T-helper 9 cell (primary cell): ENCODE measurements at places on chromosomes 11 and 22.

DNA sequence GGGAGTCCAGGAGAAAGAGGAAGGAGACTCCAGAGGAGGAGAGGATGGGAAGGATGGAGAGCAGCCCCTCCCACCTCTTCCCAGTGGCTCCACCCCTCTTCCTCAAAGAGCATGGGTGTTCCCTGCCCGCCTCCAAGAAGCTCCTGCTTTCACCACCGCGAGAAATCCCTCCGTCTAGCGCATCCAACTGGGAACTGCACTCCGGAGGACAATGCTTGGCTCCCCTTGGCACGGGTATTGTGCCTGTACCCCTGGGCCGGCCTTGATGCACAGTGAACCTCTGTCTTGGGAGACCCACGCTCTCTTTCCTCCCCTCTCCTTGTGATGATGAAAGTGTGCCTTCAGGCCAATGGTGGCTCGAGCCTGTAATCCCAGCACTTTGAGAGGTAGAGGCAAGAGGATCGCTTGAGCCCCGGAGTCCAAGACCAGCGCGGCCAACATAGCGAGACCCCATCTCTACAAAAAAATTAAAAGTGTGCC is 14.9 kb upstream of the ADA2 start:
- no peak for DNase-seq

GRCh38 chr11:2752204-2752770 is 52.5 kb upstream of the KCNQ1OT1 start:
- no peak for DNase-seq

DNA sequence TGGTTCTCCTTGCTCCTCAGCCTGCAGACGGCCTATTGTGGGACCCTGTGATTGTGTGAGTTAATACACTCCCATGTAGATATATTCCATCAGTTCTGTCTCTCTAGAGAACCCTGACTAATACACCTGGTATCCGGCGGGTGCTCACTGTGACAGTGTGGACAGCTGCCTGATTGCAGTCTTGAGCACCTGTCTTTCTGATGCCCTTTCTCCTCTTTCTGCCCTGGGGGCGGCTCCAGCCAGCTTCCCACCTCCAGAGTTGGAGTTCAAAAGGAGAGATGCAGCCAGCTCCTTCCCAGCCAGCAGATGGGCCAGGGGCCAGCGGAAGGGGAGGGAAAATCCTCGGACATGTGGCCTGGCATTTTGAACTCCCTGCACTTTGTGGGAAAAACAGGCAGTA is 15.0 kb downstream of the SMIM38 start:
- no peak for DNase-seq

DNA sequence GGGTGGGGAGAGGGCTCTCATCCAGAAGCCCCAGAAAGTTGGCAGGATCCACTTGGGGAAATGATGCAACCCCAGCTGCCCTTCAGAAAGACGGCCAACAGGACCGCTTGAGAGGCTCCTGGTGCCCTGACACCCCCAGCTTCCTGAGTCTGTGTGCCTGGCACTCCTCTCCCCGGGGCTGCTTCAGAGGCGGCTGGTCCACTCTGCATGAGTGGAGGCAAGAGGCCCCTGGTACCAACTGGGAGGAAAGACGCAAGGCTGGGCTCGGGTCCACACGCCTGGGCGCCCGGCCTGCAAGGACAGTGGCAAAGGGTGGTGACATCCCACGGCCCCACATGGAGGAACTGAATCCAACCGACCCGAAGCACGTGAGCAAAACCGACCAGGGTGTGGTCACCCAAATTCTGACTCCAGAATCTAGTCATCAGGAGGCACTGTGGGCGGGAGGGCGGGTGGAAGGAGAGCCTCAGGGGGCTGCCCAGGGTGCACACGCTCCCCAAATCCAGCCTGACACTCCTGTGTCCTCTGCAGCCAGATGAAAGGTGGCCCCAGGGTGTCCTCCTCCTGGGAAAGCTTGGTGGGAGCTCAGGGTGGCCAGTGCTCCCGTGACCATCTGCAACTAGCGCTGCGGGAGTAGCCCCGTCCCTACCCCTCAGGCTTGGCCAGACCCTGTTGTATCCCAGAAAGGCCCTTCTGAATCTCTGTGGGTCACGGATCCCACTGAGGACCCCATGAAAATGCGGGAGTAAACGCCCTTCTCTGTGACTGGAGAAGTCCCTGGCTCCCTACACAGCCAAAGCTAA is 3.7 kb downstream of the RNH1 start:
- DNase-seq, result no peak

DNA sequence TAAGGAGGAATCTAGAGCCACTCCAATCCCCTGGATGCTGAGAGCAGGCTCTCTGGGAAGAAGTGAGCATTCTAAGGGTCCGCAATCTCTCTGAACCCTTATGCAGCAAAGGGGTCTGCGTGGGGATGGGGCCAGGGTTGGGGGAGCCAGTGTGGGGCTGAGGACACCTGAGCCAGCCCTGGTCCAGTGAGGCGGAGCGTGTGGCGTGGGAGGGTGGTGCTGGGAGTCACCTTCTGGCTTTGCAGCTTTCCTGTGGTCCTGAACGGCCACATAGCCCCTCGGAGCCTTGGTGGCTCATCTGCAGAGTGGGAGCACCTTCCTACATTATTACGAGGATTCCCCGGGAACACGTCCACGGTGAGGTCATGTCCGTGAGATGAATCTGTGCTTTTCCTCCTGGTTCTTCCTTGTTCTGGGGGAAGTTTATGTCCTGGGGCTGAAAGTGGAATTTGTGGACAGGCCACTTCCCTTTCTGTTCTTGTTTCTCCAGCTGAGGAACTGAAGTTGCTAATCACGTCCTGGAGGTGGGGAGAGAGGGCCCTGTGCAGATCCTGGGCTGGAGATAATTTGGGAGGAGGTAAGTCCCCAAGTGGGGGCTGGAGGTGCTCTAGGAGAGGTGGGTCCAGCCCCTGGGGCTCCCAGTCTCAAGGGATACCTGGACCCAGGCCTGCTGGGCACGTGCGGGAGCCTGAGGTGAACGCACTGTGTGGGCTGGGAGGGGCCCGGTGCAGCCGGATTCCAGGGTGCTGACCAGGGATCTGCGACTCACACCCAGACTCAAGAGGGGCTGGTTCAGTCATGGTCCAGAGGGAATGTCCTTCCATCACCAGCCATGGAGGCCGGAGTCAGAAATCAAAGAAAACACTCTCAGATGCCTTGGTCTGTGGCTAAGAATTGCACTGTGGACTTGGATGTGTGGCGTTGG is 6.1 kb downstream of the MRGPRE start:
- no peak for DNase-seq

GRCh38 chr11:40302669-40303068 is 1156.8 kb downstream of the LRRC4C start:
- DNase-seq, result no peak

- no peak for DNase-seq
Measured at GRCh38 chr11:117239295-117239694, 6.8 kb downstream of the RNF214 start.

- DNase-seq, result no peak
Measured at GRCh38 chr11:82577246-82577645, 156.4 kb downstream of the FAM181B start.

GRCh38 chr11:121225382-121225781 is 67.2 kb upstream of the SC5D start:
- DNase-seq, result no peak

DNA sequence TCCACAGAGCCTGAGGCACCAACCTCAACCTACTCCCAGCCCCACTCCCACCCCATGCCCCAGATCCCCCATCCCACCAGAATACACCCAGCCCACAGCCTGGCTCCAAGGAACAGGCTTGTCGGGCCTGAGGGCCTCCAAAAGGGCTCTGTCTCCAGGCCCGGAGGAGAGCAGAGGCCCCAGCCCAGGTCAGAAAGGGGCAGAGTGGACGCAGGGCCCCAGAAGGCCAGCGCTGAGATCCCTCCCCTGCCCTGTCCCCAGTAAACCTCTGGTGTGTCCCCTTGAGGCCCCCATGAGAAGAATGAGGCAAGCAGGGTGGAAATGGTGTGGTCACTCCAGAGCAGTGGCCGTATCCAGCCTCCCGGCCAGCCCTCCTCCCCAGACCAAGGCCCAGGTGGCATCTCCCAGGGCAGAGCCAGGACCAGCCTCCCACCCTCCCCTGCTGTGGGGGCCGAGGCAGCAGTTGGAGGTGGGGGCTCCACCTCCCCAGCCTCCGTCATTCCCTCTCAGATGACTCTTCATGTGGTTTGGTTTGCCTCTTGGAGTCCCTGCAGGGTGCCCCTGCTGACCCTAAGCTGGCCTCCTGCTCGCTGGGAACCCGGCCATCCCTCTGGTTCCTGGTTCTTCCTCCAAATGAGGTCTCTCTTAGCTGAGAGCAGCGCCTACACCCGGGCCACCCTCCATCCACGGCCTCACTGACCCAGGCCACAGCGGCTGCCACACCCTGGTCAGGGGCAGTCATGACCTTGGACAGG is 195.0 kb downstream of the IGLL1 start:
- DNase-seq, result no peak

- no peak for DNase-seq
Measured at GRCh38 chr22:38420734-38421133, 34.3 kb downstream of the KCNJ4 start.

GRCh38 chr11:75616281-75616680 is 52.6 kb downstream of the MAP6 start:
- DNase-seq, result no peak

DNA sequence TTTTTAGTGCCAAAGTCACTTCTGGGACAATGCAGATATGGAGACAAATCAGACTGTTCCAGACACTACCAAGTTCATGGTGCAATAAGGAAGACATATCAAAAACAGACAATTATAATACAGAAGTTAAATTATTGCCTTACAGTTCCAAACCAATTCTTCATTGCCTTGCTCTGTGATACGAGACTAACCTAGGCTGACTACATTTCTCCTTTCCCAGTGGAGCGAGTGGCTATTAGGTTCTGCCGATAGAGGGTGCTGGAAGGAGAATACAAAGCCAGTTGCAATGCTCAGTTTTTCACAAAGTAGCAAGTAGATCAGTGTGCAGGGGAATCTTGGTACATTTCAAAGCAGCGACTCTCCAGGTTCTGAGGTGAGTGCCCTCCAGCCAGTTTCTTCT is 67.8 kb downstream of the FAM168A start:
- DNase-seq, result no peak

DNA sequence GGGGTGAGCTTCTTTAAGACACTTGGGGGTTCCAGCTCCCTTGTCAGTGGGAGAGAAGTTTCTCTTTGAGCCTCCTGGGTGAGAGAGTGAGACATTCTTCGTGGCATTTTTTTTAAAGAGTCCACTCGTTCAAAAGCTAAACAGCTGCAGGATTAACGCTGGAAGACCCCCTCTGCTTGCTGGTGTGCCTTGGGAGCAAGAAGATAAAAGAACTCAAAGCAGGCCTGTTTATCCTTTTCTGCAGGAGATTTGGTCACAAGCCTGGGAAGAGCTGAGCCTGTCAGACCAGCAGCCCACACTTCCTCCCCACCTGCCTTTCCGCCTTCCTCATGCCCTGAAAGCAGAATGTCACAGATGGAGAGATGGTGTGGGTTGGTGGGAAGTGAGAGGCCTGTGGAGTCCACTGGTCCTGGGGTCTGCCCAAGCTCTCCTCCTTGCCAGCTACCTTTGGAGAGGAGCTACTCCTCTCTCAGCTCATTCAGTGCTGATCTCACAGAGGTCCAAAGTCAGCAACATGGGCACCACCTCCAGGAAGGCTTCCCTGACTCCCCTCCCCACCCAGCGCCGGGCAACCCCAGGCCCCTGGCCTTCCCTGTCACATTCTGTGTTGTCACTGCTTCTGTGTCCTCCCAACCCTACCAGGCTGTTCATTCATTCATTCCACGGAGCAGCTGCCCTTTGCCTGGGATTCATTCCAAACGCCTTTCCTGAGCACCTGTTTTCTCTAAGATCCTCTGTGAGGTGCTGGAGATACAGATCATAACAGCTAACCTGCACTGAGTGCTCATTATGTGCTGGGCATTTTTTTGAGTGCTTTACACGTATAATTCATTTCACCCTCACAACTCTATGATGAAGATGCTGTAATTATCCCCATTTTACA is 6.7 kb downstream of the GDPD5 start:
- DNase-seq, result no peak

- DNase-seq, result no peak
Measured at GRCh38 chr11:130112071-130112830, 42.6 kb downstream of the APLP2 start.

DNA sequence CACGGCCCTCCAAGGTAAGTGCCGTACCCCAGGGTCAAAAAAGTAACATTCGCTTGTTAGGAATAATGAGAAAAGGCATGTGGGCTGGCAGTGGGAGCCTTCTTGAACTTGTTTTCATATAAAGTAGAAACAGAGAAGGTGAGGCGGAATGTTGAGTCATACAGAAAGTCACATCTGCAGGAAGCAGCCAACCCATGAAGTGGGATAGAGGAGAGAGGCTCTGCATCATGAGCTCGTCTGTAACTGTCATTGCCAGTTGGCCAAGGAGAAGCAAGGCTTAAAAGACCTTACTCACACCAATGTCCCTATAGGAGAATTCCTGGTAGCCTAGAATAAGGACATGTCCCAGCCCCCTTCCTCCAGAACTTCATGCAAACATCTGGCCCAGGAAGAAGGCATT is 253.3 kb downstream of the BUD13 start:
- DNase-seq, result no peak

DNA sequence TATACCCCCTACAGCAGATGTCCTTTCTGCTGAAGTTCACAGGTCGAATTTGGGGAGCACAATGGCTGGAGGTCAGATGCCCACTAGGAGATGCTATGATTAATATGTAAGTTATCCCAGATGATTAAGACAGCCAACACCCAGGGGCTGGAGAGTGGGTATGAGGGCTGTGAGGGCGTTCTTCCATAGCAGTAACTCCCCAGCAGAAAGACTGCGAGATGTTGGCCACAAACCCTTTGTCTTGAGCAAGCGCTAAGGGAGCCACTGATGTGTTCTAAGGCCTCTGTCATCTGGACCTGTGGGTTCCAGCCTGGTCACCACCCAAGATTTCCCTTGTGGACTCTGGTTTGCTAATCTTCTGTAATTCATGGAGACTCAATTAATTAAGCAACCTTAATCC is 77.6 kb downstream of the BMAL1 start:
- no peak for DNase-seq

- no peak for DNase-seq
Measured at GRCh38 chr11:104404231-104405175, 240.6 kb upstream of the PDGFD start.

- no peak for DNase-seq
Measured at GRCh38 chr11:16178273-16178672, 178.1 kb downstream of the SOX6 start.

DNA sequence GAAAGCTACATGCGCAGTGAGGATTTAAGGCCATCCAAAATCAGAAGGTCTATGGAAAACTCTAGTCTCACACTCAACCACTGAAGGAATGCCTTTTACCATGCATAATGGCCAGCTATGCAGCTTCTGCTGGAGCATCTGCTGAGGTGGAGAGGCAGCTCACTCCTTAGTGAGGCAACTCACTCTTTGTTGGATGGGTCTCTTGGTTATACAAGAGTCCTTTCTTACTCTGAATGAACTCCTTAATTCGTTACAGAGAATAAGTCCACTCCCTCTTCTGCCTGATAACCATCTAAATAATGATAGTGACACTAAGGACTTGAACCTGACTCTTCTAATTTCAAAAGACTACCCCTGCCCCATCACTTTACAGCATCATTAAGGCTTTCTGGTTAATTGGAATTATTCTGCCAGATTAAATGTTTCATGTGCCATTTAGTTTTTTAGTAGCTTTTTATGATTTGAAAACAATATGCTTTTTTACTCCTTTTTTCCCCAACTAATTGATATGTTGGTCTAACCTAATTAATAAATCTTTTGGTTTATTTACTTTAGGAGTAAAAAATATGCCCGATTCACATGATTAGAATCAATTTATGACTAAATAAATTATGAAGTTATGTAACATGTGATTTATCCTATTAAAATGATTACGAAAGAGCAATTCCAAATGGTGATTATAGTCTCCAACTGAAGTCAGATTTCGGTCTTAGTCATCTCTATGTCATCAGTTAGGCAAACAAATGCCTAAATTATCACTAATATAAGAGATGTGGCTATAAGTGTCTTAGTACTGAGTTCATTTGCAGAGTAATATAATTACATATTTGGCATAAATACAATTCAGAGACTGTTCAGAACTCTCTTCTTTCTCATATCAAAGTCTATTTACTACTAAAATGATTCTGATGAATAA is 286.7 kb upstream of the CCDC90B start:
- no peak for DNase-seq
